ENCODE measurements at places on chromosomes 1 and 21.

GRCh38 chr1:52550447-52550846, 2.4 kb downstream of the TUT4 start:
- no peaks in the 10 kb centered on the region for H3K36me3 ChIP-seq
- H3K4me1 ChIP-seq = peaks cover 6% of the 10 kb centered on the region
- no peak overlapping the region for H3K27ac ChIP-seq

GRCh38 chr1:172401892-172402291, 18.6 kb upstream of the C1orf105 start:
- H3K36me3 ChIP-seq = no peaks in the 10 kb centered on the region
- H3K4me3 ChIP-seq = no peak overlapping the region
- peaks cover 32% of the 10 kb centered on the region for H3K4me1 ChIP-seq
- H3K27ac ChIP-seq = no peak overlapping the region

DNA sequence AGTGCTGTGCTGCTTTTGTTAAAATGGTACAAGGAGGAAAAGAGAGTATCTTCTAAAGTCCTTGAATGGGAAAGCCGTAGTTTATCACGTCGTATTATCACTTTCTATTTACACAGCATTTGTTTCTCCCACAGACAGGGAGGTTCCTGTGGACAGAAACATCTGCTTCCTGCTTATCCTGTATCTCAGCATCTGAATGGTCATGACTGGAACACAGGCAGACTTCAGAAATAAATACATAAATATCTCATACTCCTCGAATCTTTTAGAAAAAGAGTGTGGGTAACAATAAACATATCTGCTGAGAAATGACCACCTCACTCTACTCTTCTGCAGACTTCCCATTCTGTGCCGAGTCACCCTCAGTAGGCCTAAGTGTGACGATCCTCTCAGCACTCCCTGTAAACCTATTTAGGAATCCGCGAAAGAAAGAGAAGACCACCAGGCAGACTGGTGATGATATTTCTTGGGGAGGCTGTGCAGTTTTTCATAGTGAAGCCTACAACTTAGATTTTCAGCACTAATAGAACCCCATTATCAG, 393.5 kb downstream of the SMYD3 start:
- H3K27ac ChIP-seq = no peak overlapping the region
- no peak for DNase-seq
- H3K4me1 ChIP-seq = no peaks in the 10 kb centered on the region

DNA sequence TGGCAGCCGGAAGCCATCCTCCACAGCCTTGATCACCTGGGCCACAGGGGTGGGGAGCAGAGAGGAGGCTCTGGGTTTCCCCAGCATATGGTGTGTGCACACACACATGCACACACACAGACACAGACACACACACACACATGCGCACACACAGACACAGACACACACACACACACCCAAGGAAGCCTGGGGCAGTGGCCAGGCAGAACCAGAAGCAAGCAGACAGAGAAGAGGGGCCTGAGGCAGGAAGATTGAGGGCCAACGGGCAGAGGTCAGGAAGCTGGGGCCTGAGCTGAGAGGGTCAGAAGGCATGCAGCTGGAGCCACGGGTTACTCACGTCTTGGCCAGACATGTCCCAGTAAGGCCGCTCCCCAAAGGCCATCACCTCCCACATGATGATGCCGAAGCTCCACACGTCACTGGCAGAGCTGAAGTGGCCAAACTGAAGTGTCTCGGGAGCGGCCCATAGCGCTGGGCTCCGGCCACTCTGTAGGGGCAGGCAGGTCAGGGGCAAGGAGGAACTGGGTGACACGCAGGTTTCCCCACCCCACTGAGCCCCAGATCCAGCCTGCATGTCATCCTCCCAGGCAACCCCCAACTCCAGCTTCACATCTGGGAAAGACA, 27.4 kb downstream of the CDCA8 start:
- H3K4me1 ChIP-seq = no peaks in the 10 kb centered on the region
- H3K36me3 ChIP-seq = no peaks in the 10 kb centered on the region
- peaks cover 43% of the 10 kb centered on the region for H3K27me3 ChIP-seq
- DNase-seq = no peak

- no peaks in the 10 kb centered on the region for H3K4me1 ChIP-seq
- H3K27ac ChIP-seq = no peak overlapping the region
- DNase-seq = no peak
- H3K27me3 ChIP-seq = no peaks in the 10 kb centered on the region
- H3K36me3 ChIP-seq = no peaks in the 10 kb centered on the region
Observed at GRCh38 chr1:244041466-244042120, 9.5 kb upstream of the ZBTB18 start.

GRCh38 chr1:113782406-113782805, 23.1 kb upstream of the PHTF1 start:
- H3K27ac ChIP-seq = no peak overlapping the region
- no peak overlapping the region for H3K4me3 ChIP-seq
- peaks cover 15% of the 10 kb centered on the region for H3K4me1 ChIP-seq
- H3K27me3 ChIP-seq = no peaks in the 10 kb centered on the region

DNA sequence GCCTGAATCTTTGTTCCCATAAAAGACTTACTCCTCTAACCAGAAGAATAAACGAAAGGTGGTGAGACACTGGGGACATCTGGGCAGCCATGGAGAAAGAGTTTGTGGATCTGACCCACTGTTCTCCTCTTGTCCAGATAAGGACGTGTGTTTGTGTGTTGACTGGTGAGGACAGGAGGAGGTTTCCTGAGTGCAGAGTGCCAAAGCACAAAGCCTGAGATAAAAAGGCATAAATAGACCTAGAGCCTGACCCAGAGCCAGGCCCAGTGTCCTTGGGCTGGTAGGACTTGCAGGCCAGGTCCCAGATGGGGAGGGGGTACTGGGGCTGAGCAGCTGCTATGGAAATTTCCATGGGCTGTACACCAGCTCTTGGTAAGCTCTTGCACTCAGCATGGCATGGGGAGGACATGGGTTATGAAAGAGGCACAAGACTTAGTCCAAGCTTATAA, 19.6 kb upstream of the COQ8A start:
- H3K4me3 ChIP-seq = no peak overlapping the region
- H3K27me3 ChIP-seq = no peaks in the 10 kb centered on the region
- no peaks in the 10 kb centered on the region for H3K36me3 ChIP-seq
- no peak overlapping the region for H3K27ac ChIP-seq
- no peak for DNase-seq

GRCh38 chr1:23555986-23556634, 3.2 kb downstream of the ID3 start:
- H3K27me3 ChIP-seq = no peaks in the 10 kb centered on the region
- H3K36me3 ChIP-seq = peaks cover 21% of the 10 kb centered on the region
- peak overlapping the region; percentile 79 for H3K4me3 ChIP-seq

DNA sequence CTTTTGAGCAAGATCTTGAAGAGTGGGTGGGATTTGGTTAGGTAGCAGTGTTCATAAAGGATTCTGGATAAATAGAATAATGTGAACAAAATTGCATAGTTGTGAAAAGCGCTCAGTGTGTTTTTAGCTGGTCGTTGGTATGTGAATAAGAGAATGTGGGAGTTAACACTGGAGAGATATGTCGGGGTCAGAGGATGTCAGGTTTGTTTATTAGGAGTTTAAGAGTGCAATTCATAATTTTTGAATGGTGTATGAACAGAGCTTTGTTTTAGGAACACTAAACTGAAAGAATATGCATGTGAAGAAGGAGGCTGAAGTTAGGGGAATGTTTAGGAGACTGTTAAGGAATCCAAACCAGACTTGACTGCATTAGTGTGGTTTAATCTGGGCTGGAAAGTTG, 9.4 kb downstream of the USP16 start:
- no peaks in the 10 kb centered on the region for H3K4me1 ChIP-seq
- DNase-seq = no peak

GRCh38 chr1:230639714-230640209, 2.5 kb upstream of the COG2 start:
- no peak overlapping the region for H3K27ac ChIP-seq
- no peak for DNase-seq
- no peaks in the 10 kb centered on the region for H3K36me3 ChIP-seq
- no peaks in the 10 kb centered on the region for H3K4me1 ChIP-seq
- no peak overlapping the region for H3K4me3 ChIP-seq

- H3K4me1 ChIP-seq = peaks cover 13% of the 10 kb centered on the region
- no peak for DNase-seq
- H3K4me3 ChIP-seq = no peak overlapping the region
- no peak overlapping the region for H3K27ac ChIP-seq
Observed at GRCh38 chr1:154478639-154479038, 23.4 kb upstream of the TDRD10 start.

DNA sequence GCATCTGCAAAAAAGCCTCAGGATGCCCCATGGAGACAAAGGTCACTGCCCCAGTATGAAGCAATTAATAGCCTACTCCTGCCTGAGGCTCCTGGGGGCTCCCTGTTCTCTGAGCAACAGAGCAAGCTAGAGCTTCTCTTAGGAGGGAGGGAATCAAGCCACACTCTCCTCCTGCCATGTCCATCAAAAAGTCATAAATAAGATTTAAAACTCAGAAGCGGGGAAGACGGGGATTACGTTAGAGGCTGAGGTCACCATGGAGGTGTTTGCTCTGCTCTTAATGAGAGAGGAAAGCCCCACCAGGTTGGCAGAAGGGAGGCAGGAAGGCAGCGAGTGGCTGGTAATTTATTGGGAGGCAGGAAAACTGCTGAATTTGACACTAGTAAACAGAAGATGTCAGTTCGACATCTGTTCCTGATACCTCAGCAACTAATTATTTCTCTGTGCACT, 98.4 kb upstream of the TNR start:
- H3K4me1 ChIP-seq = no peaks in the 10 kb centered on the region
- no peak overlapping the region for H3K4me3 ChIP-seq
- no peaks in the 10 kb centered on the region for H3K27me3 ChIP-seq
- no peaks in the 10 kb centered on the region for H3K36me3 ChIP-seq
- DNase-seq = no peak

DNA sequence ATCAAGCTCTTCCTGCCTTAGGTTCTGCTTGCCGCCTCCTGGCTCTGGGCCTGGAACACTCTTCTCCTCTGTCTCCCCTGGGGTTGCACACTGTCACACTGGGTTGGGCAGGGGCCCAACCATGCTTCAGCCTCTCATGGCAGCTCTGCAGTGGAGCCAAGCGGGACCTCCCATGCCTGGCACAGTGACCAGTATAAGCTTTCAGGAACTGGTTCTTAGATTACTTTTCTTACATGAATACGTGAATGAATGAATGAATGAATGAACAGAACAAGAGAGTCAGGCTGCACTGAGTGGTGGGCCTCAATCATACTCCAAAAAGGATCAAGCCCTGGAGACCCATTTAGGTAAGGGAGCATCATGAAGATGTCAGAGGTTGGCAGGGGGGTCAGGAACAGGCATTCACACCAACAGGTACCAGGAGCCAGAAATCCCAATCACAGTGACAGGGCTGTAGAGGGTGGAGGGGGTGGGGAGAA, 30.8 kb upstream of the TMEM125 start:
- H3K27ac ChIP-seq = no peak overlapping the region
- H3K4me1 ChIP-seq = no peaks in the 10 kb centered on the region
- no peak for DNase-seq
- H3K27me3 ChIP-seq = peaks cover 12% of the 10 kb centered on the region
- no peaks in the 10 kb centered on the region for H3K36me3 ChIP-seq

GRCh38 chr1:8382608-8383505, 64.9 kb downstream of the SLC45A1 start:
- no peak for DNase-seq
- H3K27ac ChIP-seq = no peak overlapping the region
- no peaks in the 10 kb centered on the region for H3K27me3 ChIP-seq
- peaks cover 17% of the 10 kb centered on the region for H3K4me1 ChIP-seq
- no peak overlapping the region for H3K4me3 ChIP-seq
- peaks cover 6% of the 10 kb centered on the region for H3K36me3 ChIP-seq

DNA sequence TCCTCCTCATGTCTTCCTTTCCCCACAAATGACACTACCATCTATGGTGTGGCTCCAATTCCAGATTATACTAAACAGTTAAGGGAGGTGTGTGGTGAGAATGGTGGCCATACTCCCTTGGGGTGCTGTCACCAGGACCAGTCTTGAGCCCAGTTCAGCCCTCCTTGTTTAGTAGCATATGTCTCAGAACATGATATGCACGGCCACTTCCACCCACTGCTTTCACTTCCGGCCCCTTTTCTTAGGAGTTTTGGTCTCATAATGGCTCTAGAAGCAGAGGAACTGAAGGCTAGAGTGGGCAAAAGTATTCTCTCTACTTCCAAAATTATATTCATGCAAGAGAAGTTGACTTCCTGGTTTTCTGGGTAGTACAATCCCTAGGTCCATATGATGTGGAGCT, 45.3 kb upstream of the CACNA1E start:
- no peak overlapping the region for H3K27ac ChIP-seq
- H3K36me3 ChIP-seq = no peaks in the 10 kb centered on the region
- no peaks in the 10 kb centered on the region for H3K4me1 ChIP-seq
- no peak for DNase-seq
- H3K4me3 ChIP-seq = no peak overlapping the region
- H3K27me3 ChIP-seq = no peaks in the 10 kb centered on the region

GRCh38 chr1:21267191-21268077, 22.8 kb downstream of the ECE1 start:
- no peak overlapping the region for H3K27ac ChIP-seq
- no peak overlapping the region for H3K4me3 ChIP-seq
- H3K27me3 ChIP-seq = no peaks in the 10 kb centered on the region
- DNase-seq = no peak

DNA sequence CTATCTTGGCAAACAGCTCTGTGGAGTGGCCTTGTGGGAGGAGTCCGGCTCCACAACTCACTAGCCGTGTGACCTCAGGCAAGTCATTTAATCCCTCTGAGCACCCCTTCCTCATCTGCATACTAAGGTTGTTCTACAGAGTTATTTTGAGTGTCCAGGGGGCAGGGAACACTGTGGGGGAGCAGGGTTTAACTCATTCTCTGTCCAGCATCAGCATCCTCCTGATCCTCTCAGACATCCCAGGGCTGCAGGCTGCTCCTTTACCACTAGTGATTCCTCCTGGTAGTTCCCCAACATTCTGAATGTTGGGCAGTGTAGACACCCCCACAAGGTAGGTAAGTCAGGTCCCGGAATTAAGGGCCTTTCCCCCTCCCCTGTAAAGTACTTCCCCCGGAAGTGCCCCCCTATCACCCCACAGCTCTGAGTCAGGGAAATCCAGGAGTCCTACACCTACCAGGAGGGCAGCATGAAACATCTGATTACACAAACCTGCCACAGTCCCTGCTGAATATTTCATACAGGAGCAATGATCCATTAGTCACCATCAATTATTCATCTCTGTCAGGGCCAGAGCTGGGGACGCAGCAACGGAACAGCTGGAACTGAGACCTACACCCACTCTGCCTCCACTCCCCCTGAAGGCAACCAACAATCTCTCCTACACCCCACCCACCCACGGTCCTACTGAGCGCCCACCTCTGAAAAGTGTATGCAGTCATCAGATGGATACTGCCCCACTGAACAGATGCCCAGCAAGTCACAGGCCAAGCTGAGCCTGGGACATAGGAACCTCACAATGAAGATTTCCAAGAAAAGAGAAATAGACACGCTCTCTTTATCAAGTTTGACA, 20.5 kb downstream of the SYT2 start:
- H3K4me1 ChIP-seq = no peaks in the 10 kb centered on the region
- no peak overlapping the region for H3K27ac ChIP-seq
- peaks cover 3% of the 10 kb centered on the region for H3K27me3 ChIP-seq
- DNase-seq = no peak
- H3K36me3 ChIP-seq = no peaks in the 10 kb centered on the region
